8988T (cell line): ENCODE measurements at places on chromosomes 6 and 20.

DNA sequence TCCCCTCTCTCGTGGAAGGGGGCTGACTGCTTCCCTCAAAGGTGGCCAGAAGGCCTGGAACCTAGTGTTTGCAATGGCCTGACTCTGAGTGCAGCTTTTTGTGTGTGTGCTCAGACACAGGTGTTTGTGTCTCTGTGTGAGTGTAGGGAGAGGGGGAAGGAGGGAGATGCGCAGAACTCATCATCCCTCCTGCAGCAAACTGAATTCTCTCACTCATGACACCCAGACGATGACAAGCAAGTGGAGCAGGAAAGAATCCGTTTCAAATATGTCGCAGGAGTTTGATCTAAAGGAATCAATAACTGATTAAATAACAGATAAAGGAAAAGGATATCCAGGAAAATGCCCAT is 101.4 kb downstream of the TNFAIP3 start:
- DNase-seq, result no peak

DNA sequence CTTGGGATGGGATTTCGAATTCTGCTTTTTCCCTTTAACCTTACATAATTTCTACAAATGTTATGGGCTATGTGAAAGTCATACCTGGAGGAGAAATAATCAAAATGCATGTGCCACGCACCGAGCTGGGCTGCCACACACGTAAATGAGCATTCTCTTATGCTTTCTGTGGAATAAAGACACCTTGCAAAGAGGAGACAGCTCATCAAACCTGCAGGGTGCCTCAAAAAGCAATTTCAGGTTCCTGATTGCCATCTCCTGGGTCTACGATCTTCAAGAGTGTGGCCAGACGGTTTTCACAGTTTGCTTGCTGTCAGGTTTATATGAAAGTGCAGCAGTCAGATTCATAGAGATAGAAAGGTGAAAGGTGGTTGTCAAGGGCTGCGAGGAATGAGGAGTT is 36.6 kb downstream of the DUSP22 start:
- no peak for DNase-seq

DNA sequence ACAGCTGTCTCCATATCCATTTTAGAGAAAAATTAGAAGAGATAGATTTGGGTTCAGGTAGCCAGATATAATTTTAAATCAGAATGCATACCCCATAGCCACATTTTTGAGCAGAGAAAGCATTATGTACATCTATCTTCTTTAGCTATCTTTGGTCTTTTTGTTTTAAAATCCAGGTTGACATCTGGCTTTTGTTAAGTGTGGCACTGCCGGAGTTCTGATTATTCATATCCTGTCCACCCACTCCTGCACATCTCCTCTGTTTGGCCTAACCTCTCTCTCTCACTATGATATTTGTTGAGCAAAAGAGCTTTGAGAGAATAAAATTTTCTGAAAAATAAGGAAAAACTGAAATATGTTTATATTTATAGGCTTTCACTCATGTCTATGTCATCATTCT is 189.7 kb downstream of the PACRG start:
- DNase-seq, result no peak

DNA sequence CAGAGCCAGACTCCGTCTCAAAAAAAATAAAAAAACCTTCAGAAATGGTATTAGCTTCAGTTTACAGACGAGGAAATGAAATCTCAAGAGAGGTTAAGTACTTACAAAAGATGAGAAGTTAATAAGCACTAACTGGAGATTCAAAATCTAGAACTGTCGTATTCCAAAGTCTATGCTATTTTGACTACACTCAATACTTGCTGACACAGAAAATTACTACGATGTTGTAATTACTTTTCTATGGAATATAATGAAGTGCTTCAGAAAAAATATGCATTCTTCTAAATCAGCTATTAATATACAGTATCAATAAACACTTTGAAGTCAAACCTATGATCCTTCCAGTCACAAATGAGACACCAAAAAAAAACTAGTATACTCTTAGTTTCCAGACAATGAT is 12.2 kb downstream of the REPS1 start:
- DNase-seq, result no peak

DNA sequence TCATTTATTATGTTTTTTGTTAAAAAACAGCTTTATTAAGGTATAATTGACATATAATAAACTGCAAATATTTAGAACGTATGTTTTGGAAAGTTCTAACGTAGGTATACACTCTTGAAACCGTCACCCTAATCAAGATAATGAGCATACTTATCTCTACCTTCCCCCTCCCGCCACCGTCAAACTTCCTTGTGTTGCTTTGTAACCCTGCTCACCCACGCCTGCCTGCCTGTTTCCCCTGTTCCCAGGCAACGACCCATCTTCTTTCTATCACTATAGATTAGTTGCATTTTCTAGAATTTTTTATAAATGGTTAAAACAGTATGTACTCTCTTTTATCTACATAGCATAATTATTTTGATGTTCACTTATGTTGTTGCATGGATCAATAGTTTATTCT is 33.5 kb upstream of the GCLC start:
- no peak for DNase-seq

GRCh38 chr6:168027521-168027920 is 30.1 kb downstream of the KIF25 start:
- no peak for DNase-seq

DNA sequence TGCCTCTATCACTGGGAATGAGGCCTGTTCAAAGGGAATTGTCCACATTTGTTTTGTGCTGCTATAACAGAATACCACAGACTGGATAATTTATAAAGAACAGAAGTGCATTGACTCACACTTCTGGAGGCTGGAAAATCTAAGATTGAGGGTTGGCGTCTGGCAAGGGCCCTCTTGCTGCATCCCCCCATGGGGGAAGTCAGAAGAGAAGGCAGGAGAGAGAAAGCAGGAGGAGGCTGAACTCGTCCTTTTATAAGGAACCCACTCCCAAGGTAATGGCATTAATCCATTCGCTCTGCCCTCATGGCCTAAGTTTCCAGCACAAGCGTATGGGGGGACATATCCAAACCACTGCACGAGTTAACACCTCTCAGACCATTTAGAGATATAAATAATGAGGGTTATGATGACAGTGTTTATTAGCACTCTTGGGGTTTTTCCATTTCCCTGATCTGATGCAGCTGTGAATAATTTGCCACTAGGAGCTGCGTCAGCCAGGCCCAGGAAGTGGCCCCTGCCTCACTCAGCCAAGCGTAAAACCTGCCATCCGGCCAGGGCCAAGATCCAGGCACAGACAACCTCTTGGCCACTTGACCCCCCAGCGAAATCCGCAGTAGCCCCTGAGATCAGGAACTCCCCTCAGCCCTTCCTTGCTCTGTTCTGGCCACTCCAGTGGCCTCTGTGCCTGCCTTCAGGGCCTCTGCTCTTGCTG is 14.2 kb upstream of the SLCO4A1 start:
- no peak for DNase-seq

DNA sequence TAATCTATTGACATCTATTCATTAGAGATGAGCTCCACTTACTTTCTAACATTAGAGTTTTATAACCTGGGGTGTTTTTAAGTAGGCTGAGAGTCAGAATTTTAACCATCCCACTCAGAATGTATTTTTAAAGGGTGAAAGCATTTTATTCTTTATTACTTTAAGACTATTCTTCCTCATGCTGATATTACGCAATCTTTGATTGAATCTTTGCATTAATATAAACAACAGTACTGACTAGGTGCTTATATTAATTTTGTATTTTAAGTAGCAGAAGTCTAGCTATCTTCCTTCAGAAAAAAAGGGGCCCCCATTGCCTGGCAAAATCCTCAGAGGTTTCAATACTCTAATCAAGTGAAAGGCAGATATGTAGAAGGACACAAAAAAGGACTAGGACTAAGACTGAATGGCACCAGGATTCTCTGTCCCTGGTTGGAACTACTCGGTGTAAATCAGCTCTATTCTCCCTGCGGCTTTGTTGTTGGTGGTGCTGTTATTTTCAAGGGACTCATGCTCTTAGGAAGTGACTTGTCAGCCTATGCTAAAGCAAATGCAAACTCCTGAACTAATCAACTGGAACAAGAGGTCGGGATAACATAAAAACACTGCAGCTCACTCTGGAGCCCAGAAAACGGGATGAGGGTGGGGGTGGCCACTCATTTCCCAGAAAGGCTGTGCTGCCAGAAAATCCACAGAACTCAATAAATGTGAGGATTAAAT is 1324.4 kb downstream of the GRIK2 start:
- DNase-seq, result no peak

- no peak for DNase-seq
Measured at GRCh38 chr20:50280851-50281655, 90.4 kb downstream of the CEBPB start.

DNA sequence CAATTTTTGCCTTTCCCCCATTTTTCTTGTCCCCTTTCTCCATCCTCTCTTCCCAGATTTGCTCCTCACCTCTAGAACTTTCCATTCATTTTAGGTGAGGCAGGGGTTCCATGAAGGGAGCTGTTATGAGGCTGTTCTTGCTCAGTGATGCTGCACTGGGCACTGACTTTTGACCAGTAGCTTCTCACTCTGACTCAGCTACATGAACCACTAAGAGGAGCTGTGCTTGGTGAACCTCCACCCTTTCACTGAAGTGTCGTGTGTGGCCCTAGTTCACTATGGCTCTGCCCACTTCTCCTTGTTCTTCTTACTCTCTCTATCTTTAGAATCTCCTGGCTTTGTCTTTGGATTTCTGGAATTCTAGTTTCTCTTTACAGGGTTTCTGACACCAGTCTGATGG is 307.1 kb upstream of the RNF24 start:
- no peak for DNase-seq

GRCh38 chr20:34500823-34501222 is 15.4 kb upstream of the DYNLRB1 start:
- DNase-seq, result no peak

DNA sequence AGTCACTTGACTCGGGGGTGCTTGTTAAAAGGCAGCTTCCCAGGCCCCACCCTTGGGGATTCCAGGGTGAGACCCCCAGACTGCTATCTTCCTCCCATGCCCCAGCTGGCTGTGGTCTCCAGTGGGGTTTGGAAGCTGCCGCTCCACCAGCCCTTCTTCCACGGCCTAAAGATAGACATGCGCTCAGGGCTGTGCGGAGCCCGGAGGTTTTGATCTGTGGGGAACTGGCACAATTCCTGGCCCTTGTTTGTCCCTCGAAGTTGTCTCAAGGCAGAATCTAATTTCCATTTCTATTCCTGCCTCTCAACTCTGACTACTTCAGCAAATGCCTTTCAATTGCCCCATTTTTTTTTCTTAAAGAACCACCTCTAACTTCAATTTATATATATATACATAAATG is 120.7 kb upstream of the SRSF6 start:
- no peak for DNase-seq

DNA sequence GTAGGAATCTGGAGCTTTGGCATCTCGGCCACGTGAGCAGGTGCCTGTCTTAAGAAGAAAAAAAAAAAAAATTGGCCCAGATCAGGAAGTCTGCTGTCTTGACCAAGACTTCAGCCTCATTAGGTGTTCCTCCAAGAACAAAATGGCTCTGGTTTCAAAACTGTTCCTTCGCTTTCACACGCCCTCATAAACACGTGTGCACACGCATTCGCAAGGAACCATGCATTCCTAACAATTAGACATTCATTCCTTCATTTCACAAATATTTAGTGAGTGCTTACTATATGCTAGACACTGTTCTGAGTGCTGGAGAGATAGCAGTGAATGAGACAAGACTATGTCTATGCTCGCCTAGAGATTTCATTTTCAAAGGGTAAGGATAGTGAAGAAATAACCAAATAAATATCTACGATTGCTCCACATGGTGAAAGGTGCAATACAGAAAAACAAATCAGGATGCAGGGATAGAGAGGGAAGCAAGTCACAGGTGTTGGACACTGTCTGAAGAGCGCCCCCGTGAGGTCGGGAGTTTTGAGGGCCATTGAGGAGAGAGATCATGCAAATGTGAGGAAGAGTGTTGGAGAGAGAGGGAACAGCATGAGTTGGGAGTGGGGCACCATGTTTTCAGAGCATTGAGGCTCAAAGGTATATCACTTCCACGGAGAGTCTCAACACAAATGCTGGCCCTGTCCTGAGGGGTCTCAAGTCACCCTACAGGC is 53.3 kb downstream of the CCDC170 start:
- no peak for DNase-seq

DNA sequence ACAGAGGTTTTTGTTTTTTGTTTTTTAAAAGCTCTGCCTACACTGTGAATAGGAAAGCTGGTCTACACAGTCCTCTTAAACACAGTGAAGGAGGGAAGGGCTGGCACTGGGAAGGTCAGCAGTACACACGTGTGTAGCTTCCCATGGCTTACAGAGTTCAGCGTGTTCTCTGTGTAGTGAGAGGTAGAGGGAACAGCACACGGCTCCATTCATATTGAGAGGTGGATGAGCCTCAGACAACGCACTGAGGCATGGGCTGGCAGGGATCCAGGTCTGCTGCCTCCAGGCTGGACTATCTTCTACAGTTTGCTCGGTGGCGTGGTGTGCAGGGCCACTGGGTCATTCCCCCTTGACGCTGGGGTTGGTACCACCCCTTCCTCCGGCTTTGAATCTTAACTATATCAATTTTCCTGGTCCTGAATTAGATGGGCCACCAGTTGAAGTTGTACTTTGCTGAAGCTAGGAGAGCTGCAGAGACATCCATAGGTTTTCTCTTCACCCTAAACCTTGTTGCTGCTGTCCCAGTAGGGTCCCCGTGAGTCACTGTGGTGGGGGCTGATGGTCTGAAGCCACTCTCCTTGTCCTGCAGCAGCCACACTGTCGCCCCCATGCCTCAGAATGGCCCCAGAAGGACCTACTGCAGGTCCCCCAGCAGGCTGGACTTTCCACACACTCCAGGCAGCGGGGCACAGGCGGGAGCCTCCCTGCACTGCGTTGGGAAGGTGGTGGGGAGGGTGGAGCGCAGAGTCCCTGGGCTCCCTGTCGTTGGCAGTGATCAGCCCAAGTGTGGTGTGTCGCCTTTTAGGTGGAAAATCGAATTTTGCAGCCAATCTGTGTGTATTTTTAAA is 2.0 kb downstream of the ARFGAP1 start:
- no peak for DNase-seq

DNA sequence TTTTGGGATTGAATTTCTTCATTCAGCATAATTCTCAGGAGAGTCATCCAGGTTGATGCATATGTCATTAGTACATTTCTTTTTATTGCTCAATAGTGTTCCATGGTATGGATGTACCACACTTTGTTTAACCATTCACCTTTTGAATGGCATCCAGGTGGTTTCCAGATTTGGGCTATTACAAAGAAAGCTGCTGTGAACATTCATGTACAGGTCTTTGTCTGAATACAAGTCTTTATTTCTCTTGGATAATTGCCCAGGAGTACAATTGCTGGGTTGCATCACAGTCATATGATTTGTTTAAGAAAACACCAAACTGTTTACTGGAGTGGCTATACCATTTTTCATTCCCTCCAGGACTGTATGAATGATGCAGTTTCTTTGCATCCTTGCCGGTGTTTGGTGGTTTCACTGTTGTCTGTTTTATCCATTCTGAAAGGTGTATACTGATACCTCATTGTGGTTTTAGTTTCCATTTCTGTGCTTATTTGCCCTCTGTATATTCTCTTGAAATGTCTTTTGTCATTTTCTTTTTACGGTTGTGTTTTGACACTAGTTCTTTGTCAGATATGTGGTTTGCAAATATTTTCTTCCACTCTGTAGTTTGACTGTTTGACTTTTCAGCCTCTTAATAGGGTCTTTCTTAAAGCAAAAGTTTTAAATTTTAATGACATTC is 8.8 kb downstream of the CDKAL1 start:
- no peak for DNase-seq
